Sigmoid colon (tissue), 7 donors: ENCODE measurements at places on chromosomes 3 and 15. TPM values are rescaled to one million over a fixed set of nuclear protein-coding genes. Genes with fewer than 3 reads are reported as not detected.

Gene FGF7
- 5.1 TPM for polyA plus RNA-seq

Gene BAHD1
- 14.1 TPM for polyA plus RNA-seq

Gene INO80
- polyA plus RNA-seq, result 7.9 TPM

Gene ZPLD1
- 0.09 TPM for polyA plus RNA-seq

Gene DAZL
- 0.12 TPM for polyA plus RNA-seq

Gene LRRN1
- not detected for polyA plus RNA-seq

Gene ANKRD63
- not detected for polyA plus RNA-seq

Gene CEMIP
- 2.1 TPM for polyA plus RNA-seq
